ENCODE measurements at places on chromosomes 7 and 10. TPM values are rescaled to one million over a fixed set of nuclear protein-coding genes. Genes with fewer than 3 reads are reported as not detected.

- DNase-seq, result no peak
- peaks cover 2% of the 10 kb centered on the region for H3K36me3 ChIP-seq
- H3K27me3 ChIP-seq, result peaks cover 51% of the 10 kb centered on the region
- no peaks in the 10 kb centered on the region for H3K4me1 ChIP-seq
- no peak overlapping the region for H3K27ac ChIP-seq
Measured at GRCh38 chr7:131767591-131767990, 211.2 kb upstream of the PODXL start.

Gene SUGCT
- 38.6 TPM for total RNA-seq

DNA sequence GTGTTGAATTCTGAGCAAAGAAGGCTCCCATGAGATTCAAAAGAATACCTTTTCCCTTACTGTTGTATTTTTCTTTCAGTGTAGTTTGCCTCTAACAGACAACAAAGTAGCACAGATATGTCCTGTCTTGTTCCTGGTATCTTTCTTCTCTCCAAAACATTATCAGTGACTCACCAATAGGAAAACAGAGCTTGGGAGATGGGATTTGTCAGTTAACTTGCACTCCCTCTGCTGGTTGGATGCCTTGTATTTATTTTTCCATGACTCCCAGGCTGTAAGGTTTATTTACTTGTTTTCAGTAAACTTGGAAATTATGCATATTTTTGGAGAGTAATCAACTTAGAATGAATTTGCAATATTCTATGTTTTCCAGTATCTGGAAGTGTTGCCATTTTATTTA lies 129.7 kb downstream of the SAMD9 start:
- H3K4me3 ChIP-seq, result no peak overlapping the region
- H3K27ac ChIP-seq, result peak overlapping the region; percentile 78
- no peaks in the 10 kb centered on the region for H3K27me3 ChIP-seq
- no peak for DNase-seq

- no peaks in the 10 kb centered on the region for H3K4me1 ChIP-seq
- H3K27ac ChIP-seq, result no peak overlapping the region
- no peaks in the 10 kb centered on the region for H3K36me3 ChIP-seq
- no peak overlapping the region for H3K4me3 ChIP-seq
- DNase-seq, result no peak
Measured at GRCh38 chr10:86079088-86079487, 287.5 kb downstream of the GRID1 start.

Gene AGR2
- total RNA-seq, result not detected

- H3K27me3 ChIP-seq, result no peaks in the 10 kb centered on the region
- no peak for DNase-seq
- H3K4me3 ChIP-seq, result no peak overlapping the region
- no peak overlapping the region for H3K27ac ChIP-seq
- H3K36me3 ChIP-seq, result no peaks in the 10 kb centered on the region
Measured at GRCh38 chr10:30705625-30706149, 76.1 kb upstream of the LYZL2 start.

DNA sequence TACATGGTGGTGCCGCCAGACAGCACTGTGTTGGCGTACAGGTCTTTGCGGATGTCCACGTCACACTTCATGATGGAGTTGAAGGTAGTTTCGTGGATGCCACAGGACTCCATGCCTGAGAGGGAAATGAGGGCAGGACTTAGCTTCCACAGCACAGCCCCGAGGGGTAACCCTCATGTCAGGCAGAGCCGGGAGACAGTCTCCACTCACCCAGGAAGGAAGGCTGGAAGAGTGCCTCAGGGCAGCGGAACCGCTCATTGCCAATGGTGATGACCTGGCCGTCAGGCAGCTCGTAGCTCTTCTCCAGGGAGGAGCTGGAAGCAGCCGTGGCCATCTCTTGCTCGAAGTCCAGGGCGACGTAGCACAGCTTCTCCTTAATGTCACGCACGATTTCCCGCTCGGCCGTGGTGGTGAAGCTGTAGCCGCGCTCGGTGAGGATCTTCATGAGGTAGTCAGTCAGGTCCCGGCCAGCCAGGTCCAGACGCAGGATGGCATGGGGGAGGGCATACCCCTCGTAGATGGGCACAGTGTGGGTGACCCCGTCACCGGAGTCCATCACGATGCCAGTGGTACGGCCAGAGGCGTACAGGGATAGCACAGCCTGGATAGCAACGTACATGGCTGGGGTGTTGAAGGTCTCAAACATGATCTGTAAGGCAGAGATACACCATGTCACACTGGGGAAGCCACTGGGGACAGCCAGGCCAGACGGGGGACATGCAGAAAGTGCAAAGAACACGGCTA lies 104.6 kb upstream of the TNRC18 start:
- H3K36me3 ChIP-seq, result peaks cover 34% of the 10 kb centered on the region
- peak overlapping the region; percentile 94 for H3K27ac ChIP-seq
- H3K4me3 ChIP-seq, result peak overlapping the region; percentile 98
- H3K4me1 ChIP-seq, result peaks cover 35% of the 10 kb centered on the region
- H3K27me3 ChIP-seq, result no peaks in the 10 kb centered on the region
- no peak for DNase-seq

Gene ADCK2
- total RNA-seq, result 26.9 TPM

- no peak overlapping the region for H3K4me3 ChIP-seq
- peaks cover 2% of the 10 kb centered on the region for H3K36me3 ChIP-seq
- H3K27ac ChIP-seq, result no peak overlapping the region
- H3K27me3 ChIP-seq, result peaks cover 10% of the 10 kb centered on the region
Measured at GRCh38 chr10:78658645-78659597, 409.8 kb upstream of the ZMIZ1 start.

Gene VPS37D
- 6.6 TPM for total RNA-seq

GRCh38 chr10:70838270-70838805 lies 22.6 kb downstream of the SGPL1 start:
- peaks cover 40% of the 10 kb centered on the region for H3K4me1 ChIP-seq
- no peak overlapping the region for H3K4me3 ChIP-seq
- H3K36me3 ChIP-seq, result peaks cover 9% of the 10 kb centered on the region
- no peak for DNase-seq
- no peak overlapping the region for H3K27ac ChIP-seq

GRCh38 chr10:10873289-10873688 lies 144.4 kb upstream of the CELF2 start:
- H3K27me3 ChIP-seq, result no peaks in the 10 kb centered on the region
- H3K27ac ChIP-seq, result no peak overlapping the region
- no peak for DNase-seq
- H3K4me3 ChIP-seq, result no peak overlapping the region

Gene ATXN7L1
- 8.8 TPM for total RNA-seq

DNA sequence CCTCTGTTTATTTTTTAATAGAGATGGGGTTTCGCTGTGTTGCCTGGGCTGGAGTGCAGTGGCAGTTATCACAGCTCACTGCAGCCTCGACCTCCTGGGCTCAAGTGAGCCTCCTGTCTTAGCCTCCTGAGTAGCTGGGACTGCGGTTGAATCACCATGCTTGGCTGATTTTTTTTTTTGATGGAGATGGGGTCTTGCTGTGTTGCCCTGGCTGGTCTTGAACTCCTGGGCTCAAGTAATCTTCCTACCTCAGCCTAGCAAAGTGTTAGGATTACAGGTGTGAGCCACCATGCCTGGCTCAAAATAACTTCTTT lies 8.1 kb downstream of the DYNC2I1 start:
- no peaks in the 10 kb centered on the region for H3K36me3 ChIP-seq
- H3K27ac ChIP-seq, result peak overlapping the region; percentile 97
- H3K27me3 ChIP-seq, result no peaks in the 10 kb centered on the region

DNA sequence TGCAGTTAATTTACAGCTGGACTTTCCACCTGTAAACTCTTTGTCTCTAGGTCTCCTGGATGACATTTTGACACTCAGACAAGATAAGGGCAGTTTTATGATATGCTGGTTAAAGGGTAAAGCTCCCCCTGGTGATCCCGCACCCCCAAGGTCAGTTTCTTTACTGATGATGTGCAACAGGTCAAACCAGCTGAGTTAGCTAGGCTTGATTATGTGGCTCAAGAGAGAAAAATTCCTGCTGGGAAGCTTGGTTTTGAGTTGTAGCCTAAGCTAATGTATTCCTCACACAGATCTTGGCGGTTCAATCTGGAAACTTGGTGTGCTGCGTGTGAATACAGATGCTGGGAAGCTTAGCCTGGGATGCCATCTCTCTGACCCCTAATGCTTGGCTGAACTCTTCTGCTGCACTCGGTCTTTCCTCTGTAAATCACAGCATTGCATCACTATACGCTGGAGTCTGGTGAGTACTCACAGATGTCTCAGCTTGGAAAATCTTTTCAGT lies 11.4 kb upstream of the AKR1D1 start:
- H3K27ac ChIP-seq, result no peak overlapping the region
- peaks cover 18% of the 10 kb centered on the region for H3K27me3 ChIP-seq
- H3K4me3 ChIP-seq, result no peak overlapping the region
- H3K4me1 ChIP-seq, result peaks cover 2% of the 10 kb centered on the region

Gene PBLD
- 8.8 TPM for total RNA-seq

Gene R3HCC1L
- total RNA-seq, result 9.9 TPM

DNA sequence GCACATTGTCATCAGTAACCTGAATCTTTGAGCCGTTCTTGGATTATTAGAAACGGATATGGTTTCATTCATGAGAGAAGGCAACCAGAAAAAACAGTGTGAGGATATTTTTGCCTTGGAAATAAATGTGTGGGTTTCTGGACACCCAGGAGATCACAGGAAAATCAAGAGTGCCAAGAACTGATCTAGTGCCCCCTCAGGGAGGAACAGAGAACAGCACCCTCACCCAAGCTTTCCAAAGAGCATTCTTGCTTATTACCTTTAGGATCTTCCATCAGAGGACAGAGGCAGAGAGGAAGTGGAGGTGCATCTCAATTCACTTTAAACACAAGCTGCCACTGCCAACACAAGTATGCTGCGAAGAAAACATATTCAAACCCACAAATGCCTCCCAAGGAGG lies 851.5 kb upstream of the COBL start:
- DNase-seq, result no peak
- H3K36me3 ChIP-seq, result no peaks in the 10 kb centered on the region
- peaks cover 2% of the 10 kb centered on the region for H3K27me3 ChIP-seq
- no peak overlapping the region for H3K27ac ChIP-seq
- no peak overlapping the region for H3K4me3 ChIP-seq
